ENCODE measurements at places on chromosomes 1 and 21. TPM values are rescaled to one million over a fixed set of nuclear protein-coding genes. Genes with fewer than 3 reads are reported as not detected.

Gene UTS2
- total RNA-seq: not detected

Gene RGS16
- 1.3 TPM for total RNA-seq

Gene KCNJ9
- total RNA-seq: not detected

Gene ZSWIM5
- 2.3 TPM for total RNA-seq

Gene LCE1B
- total RNA-seq: not detected

Gene ZNF496
- total RNA-seq: 19.4 TPM

Gene PTPN7
- not detected for total RNA-seq

Gene GPATCH3
- 7.3 TPM for total RNA-seq
